T-helper 17 cell (primary cell): ENCODE measurements at places on chromosomes 2 and 18. TPM values are rescaled to one million over a fixed set of nuclear protein-coding genes. Genes with fewer than 3 reads are reported as not detected.

The POTEC gene
- total RNA-seq: not detected

The MPP4 gene
- total RNA-seq: not detected

DNA sequence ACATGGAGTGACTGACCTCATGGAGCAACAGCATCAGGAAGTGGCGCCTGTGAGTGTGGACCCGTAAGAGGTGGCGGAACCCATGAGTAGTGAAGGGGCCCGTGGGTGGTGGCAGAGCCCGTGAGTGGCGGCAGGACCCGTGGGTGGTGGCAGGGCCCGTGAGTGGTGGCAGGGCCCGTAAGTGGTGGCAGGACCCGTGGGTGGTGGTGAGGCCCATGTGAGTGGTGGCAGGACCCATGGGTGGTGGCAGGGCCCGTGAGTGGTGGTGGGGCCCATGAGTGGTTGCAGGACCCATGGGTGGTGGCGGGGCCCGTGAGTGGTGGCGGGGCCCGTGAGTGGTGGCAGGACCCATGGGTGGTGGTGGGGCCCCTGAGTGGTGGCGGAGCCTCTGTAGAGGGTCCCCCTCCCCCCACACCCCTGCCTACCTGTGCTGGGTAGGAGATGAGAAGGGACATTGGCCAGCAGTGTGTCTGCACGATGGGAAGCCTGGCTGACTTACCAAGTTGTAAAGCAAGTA, 407.7 kb upstream of the SALL3 start:
- no peaks in the 10 kb centered on the region for H3K36me3 ChIP-seq
- H3K27me3 ChIP-seq: no peaks in the 10 kb centered on the region
- no peak overlapping the region for H3K27ac ChIP-seq
- no peak overlapping the region for H3K4me3 ChIP-seq
- no peaks in the 10 kb centered on the region for H3K4me1 ChIP-seq

- DNase-seq: no peak
- peaks cover 7% of the 10 kb centered on the region for H3K4me1 ChIP-seq
- H3K27ac ChIP-seq: no peak overlapping the region
- peaks cover 7% of the 10 kb centered on the region for H3K36me3 ChIP-seq
- H3K4me3 ChIP-seq: no peak overlapping the region
These were observed 73.4 kb downstream of the SLC66A3 start for GRCh38 chr2:11228692-11229091.
